ENCODE measurements at places on chromosomes 2 and 18.

GRCh38 chr2:95049683-95049955 is 24.1 kb downstream of the MAL start:
- no peak for DNase-seq

GRCh38 chr2:74546004-74546403 is 7.7 kb downstream of the LOXL3 start:
- no peak for DNase-seq

DNA sequence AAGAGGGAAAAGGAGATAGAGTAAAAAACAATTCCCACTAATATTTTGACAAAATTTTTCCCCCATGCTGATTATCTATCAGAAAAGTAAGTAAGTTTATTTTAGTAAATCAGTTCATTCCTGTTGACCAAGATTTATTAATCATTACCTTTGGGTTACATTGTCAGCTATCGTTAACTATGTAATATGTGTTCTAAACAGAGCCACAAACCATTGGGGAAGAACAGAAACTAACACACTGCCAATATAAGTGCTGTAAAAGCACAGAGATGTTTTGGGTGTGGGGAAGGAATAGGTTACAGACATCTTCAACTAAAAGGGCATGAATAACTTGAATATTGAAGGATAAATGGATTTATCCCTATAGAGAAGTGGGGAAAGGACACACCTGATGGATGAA is 42.5 kb upstream of the ACADL start:
- no peak for DNase-seq

DNA sequence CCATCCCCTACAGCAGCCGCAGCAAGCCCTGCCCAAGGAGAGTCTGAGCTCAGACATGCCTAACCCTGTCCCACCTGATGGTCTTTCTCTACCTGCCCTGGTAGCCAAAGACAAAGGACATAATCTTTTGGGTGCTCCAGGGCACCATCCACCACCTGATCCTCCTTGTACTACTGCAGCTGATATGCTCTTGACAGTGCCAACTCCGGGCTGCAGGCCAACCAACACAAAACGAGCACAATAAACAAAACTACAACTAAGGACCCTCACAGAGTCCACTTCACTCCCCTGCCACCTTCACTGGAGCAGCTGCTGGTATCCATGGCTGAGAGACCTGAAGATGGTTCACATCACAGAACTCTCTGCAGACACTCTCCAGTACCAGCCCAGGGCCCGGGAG is 106.3 kb downstream of the GRB14 start:
- DNase-seq: no peak

GRCh38 chr2:230842473-230842872 is 22.3 kb upstream of the ITM2C start:
- no peak for DNase-seq

- DNase-seq: no peak
Measured at GRCh38 chr18:3771121-3771971, 321.4 kb downstream of the TGIF1 start.

GRCh38 chr2:11583840-11584524 is 50.1 kb downstream of the GREB1 start:
- DNase-seq: peak; percentile 50

- DNase-seq: no peak
Measured at GRCh38 chr2:237198164-237198855, 112.6 kb downstream of the COPS8 start.

DNA sequence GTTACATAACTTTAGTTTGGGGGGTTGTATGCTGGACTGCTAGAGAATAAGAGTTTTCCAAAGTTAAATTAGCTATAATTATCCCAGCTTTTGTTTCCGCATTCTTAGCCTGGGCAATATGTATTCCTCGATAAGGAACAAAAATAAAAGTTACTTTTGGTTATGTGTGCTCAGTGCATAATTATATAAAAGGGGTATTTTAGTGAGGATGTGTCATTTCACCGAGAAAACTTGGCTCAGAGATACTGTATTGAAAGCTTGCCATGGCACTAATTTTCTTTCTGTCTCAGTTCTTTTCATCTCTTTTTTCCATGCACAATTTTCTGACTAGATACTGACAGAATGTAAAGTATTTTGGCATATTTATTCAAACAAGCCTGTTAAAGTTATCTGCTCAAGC is 28.2 kb downstream of the ARHGAP15 start:
- DNase-seq: no peak

DNA sequence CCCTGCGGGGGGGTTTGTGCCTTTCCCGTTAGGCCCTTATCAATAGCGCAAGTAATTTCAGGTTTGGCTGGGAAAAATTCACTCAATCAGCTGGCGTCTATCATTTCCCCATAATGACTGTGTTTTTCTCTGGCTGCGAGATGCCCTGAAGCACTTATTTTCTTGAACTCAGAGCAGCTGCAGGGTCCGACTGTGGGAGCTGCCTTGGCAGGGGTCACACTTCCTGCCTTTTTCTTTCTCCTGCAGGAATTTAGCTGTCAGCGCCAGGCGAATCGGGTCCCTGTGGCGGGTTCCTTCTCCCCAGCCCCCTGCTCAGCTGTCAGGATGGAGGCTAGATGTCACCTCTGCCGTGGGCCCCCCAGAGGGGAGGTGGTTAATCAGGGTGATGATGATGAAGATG is 81.3 kb upstream of the HPCAL1 start:
- DNase-seq: no peak

DNA sequence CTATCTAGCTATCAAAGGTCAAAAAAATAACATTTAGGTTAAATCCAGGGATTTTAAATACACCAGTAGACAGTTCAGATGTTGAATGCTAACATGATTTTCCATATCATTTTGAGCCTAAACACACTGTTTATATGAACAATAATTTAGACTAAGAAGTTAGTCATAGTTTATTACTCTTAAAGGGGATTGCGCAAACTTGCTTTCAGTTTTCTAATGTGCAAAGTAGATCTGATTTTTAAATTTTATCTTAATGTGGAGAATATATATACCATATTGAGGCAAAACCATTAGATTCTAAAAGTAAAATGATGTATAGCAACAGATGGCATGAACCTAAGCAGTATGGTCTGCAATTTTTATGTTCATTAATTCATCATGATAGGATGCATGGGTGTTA is 76.6 kb downstream of the CDH7 start:
- no peak for DNase-seq

- no peak for DNase-seq
Measured at GRCh38 chr18:57925706-57926105, 118.3 kb upstream of the NEDD4L start.

GRCh38 chr2:27495840-27496356 is 741 bp upstream of the GCKR start:
- DNase-seq: no peak

GRCh38 chr2:140178234-140178633 is 1398.0 kb upstream of the NXPH2 start:
- no peak for DNase-seq

- DNase-seq: no peak
Measured at GRCh38 chr2:98448441-98449145, 3.9 kb downstream of the INPP4A start.

GRCh38 chr18:12026562-12026961 is 45.3 kb downstream of the IMPA2 start:
- DNase-seq: no peak

DNA sequence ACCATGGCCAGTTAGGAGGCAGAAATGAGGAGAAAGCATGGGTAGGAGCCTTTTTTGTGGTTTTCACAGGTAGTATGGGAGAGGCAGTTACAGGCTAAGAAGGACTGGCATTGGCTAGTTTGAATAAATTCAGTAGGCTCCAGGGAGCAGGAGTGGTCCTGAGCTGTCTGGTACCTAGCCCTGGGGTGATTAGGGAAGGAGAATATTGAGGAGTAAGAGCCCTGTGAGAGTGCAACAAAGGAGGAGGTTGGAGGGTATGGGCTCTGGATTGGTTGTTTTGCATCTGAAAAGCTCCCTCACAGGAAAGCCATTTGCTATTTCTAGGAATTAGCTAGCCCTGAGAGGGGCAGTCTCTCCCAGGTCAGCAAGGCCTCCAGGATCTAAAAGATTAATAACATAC is 13.3 kb upstream of the TCF7L1 start:
- no peak for DNase-seq

DNA sequence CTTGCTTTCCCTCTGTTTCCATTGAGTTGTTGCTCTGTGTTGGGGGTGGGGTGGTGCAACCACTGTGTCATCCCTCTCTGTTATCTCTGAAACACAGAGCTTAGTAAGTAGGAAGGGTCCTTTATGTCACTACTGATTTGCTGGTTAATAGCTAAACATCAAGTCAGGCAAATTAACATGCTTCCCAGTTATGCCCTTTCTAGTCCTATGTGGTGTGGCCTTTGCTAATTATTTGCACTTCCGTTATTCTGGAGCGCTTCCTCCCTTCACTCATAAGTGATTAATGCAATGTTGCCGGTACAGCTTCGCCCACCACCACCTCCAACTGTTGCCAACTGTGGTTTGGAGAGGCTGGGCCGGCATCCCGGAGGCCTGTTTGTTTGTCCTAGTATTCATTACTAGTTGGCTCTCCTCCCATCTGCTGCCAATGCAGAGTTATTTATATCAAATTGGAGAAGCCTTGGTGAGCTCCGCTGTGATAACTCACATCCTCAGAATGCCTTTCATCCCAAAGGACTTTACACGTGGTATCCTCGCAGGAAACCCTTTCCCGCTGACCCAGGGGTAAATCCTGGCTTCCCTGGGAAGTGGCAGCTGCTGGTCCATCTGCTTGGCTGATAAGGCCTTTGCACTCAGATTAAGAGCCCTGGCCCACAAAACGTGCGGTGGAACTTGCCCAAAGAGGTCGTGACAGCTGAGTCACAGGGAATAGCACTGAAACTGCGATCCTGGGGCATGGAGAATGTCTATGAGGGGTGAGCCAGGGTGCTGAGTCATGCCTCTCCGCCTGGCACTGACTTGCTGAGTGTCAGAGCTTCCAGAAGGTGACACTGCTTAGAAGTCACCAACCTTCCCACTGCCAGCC is 72.0 kb upstream of the ZCCHC2 start:
- DNase-seq: peak; percentile 43

DNA sequence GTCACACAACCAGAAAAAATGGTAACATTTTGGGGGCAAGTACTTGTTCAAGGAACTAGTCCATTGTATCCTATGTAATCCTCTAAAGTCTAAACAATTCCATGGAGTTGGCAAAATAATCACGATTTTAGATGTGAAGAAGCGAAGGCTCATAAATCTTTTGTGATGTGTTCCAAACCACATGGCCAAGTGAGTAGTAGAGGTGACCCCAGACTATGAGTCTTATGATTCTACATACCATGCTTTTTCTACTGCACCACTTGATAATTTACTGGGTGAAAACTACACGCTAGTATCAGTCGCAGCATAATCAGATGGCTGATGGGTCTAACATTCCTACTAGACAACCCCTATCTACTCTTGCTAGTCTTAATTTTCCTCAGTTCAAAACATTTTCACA is 371.4 kb downstream of the OSR1 start:
- no peak for DNase-seq

DNA sequence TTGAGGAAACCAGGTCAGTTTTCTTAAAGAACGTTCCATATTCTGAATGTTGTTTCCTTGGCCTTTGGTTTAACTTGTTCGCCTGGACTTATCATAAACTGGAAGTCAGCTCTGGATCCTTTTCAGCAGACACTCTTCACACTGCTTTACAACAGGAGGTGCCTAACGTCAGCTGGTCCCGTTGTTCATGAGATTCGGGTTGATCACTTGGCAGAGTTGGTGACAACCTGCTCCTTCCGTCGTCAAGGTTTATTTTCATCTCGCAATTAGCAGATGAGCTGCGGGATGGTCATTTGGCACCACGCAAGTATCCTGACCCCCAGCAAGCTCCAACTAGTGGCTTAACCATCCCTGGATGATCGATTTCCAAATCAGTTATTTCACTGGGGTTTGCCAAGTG is 23.0 kb upstream of the BIN1 start:
- DNase-seq: no peak

- no peak for DNase-seq
Measured at GRCh38 chr2:138223319-138223718, 259.0 kb downstream of the HNMT start.

GRCh38 chr2:24038786-24039499 is 8.2 kb downstream of the WDCP start:
- no peak for DNase-seq

DNA sequence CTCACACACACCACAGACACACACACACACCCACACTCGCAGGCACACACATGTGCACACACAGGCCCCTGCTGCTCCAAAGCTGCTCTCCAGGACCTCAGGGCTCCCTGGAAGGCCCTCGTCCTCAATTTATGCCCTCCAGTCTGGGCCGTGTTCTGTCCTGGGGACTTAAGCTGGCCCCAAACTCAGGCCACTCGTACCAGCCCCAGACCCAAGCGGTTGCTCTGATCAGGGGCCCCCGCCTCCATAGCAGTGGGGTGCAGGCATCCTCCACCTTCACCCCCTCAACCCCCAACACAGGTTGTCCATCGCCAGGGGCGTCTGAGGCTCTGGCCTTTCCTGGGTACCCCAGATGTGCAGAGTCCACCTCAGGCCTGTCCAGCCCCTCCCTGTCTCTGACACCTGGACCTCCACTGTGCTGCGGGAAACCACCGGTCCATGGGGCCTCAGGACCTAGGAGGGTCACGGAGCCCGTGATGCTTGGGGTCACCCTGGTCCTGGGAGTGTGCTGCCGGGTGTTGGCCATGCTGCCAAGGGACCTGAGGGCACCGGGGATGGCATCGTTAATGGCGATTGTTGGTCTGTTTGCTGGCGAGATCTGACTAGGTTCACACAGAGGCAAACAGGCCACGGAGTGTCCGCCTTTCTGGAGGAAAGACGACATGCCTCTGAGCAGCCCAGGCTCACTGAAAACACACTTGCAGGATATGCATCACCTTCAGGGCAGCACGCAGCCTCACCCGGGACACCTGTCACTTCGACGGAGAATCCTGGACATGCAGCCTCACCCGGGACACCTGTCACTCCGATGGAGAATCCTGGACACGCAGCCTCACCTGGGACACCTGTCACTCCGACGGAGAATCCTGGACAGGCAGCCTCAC is 155.6 kb downstream of the NDUFA10 start:
- DNase-seq: no peak

- DNase-seq: no peak
Measured at GRCh38 chr18:6616981-6617380, 112.5 kb upstream of the ARHGAP28 start.

GRCh38 chr2:36831185-36831584 is 134.7 kb downstream of the VIT start:
- DNase-seq: no peak

GRCh38 chr2:136135921-136136906 is 18.3 kb upstream of the CXCR4 start:
- DNase-seq: no peak
